SW 1271 (cell line): ENCODE measurements at places on chromosomes 3 and 15.

GRCh38 chr3:120218981-120219380, 66.0 kb downstream of the GPR156 start:
- DNase-seq, result no peak

- DNase-seq, result no peak
Measured at GRCh38 chr15:51907136-51907862, 64.3 kb downstream of the LEO1 start.

- DNase-seq, result no peak
Measured at GRCh38 chr3:23728601-23729117, 77.1 kb upstream of the UBE2E1 start.

GRCh38 chr3:181725131-181725731, 13.5 kb downstream of the SOX2 start:
- DNase-seq, result no peak

DNA sequence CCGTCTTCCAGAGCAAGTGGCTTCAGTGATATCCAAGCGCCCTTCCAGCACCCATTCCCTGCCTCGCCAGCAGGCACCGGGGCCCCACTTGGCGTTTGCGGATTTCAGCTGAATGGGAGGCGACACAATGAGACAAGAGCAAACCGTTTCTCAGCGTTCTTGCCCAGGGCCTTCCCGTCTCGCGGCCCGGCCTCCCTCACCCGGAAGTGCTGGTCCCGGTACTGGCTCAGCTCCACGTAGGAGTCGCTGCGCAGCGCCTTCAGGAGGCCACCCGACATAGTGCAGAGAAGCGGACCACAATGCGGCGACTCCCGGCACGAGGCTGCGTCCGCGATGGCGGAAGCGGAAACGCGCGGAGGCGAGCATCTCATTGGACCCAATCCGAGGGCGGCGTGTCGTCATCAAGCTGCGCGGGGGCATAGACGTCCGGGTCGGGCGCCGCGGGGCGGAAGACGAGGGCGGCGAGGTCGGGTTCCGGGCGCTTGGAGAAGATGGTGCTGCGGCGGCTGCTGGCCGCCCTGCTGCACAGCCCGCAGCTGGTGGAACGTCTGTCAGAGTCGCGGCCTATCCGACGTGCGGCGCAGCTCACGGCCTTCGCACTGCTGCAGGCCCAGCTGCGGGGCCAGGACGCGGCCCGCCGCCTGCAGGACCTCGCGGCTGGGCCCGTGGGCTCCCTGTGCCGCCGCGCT, at the start of gene NCBP2:
Gene NCBP2, minus strand, starts transcription at position 303 of the 689 bp plus-strand sequence. Its CDS starts 25 bp downstream, at position 278.
- DNase-seq, result peak; percentile 91

GRCh38 chr3:141979050-141979671, 102.7 kb downstream of the ATP1B3 start:
- peak; percentile 83 for DNase-seq

DNA sequence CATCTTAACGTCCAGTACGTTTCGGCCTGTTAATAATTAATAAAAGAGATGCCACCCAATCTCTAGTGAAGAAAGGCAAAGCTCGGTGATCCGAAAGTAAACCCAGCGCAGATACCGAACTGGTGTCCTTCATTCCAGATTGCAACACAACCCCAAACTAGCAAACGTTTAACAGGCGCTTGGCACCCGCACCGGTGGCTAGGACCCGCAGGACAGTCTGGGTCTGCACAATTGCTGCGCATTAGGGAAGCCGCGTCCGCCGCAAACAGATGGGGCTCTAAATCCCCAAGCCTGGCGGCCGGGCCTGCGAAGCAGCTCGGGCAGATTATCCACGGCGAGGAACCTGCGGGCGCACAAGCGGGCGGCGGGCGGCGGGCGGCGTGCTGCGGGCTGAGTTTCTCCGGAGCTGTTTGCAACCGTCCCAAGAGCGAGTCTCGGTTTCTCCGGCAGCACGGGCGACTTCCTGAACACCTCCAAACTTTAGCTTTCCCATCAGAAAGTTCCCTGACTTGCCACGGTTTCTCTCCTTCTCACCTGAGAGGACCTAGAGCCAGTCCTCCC, 112.1 kb upstream of the ICE2 start:
- no peak for DNase-seq

- no peak for DNase-seq
Measured at GRCh38 chr3:131669600-131669999, 166.8 kb upstream of the MRPL3 start.

DNA sequence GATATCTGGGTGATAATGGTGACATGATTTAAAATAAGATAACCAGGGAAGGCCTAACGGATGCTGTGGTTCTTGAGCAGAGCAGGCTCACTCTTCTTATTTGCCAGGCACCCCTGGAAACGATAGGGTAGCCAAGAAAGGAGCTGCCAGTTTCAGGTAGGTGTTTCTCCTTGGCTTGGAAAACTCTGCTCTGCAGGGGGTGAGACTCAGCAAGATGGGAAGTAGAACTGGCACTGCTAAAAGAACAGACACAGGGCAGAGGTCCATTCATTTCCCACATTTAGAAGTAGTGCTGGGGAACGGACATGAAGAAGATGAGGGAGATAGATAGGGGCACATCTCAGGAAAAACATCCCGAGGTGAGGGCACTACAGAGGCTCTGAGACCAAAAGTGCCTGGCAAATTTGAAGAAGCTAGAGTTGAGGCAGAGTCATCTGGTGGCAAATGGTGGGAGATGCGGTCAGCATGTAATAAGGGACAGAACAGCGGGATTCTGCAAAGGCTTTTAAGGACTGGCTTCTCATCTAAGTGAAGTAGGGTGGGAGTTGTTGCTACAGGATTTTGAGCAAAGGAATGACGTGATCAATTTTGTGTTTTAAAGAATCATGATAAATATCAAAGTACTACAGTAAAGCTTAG, 323.4 kb upstream of the PLSCR5 start:
- DNase-seq, result no peak

- DNase-seq, result no peak
Measured at GRCh38 chr3:86965166-86965565, 25.8 kb downstream of the VGLL3 start.

GRCh38 chr15:22240403-22240802, 160.1 kb downstream of the OR4M2 start:
- no peak for DNase-seq

DNA sequence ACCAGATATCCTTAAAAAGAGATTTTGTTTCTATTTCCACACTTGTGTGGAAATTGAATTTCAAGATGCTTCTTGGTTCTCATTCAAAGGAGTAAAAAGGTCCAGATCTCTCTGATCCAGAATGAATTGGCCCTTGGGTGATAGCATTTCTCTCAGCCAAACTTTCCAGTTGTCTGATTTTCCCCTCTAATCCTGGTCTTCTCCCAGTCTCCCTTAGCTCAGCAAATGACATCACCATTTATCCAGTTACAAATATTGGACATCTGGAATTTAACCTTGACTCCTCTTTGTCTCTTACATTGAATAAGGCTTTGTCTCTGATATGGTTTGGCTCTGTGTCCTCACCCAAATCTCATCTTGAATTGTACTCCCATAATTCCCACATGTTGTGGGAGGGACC, 10.2 kb upstream of the FGF7 start:
- no peak for DNase-seq

DNA sequence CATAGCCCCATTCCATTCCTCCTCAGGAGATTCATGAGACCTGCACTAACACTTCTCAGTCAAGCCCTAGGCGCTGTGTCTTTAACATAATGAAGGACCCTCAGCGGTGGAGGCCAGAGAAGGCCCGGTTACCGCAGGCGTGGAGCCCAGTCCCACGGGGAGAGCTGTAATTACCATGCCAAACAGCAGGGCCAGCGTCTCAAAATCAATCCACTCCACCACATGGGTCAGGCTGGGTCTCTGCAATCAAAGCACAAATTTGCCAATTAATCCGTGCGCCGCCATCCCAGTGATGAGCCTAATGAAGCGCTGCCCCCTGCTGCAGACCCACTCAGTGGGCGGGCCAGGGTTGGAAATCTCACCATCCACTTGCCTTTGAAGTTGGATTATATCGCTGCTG, 109.7 kb downstream of the OCA2 start:
- no peak for DNase-seq

DNA sequence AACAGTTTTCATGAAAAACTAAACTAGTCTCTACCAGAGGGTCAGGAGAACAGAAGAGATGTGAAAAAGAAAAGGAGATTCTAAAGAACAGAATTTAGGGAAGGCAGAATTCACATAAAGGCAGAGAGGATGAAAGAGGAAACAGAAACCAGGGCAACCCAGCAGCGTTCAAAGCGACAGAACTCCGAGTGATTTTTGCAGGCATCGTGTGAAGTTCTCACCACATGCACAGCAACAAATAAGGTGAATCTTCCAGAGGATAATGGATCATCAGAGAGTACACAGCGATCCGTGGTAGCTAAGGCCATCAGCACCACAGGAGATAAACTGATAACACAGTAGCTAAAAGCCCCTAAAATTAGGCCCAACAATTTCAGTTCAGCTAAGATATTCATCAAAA, 250.8 kb upstream of the THBS1 start:
- no peak for DNase-seq

GRCh38 chr3:106755336-106755735, 621.9 kb upstream of the CCDC54 start:
- DNase-seq, result no peak

DNA sequence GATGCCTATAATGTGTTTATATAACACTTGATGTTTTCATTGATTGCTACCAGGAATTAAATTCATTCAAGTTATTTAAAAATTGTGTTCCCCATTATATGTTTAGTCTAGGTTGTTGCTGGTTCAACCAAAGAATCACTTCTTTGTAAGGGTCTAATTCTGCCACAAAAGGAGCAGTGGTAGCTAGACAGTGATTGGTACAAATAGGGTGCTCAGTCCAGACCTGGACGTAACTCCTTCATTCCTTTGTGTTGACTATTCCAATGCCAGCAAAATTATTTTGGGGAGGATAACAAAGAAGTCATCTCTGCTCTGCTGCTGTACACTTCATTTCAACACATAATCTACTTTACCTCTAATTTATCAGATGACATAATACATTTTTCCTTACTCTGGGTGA, 1.2 kb downstream of the CHMP2B start:
- no peak for DNase-seq

DNA sequence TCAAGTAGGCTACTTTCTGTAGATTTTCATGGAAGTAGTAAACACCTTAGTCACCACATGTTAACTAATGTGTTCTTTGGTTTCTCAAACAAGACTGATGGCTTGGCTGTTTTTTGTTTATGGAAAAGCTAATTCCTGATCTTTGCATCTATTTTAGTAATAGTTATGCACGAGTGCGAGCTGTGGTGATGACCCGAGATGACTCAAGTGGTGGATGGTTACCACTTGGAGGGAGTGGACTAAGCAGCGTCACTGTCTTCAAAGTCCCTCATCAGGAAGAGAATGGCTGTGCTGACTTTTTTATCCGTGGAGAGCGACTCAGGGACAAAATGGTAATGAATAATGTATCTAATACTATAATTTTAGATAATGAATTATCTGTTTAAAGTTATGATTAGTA, 46.6 kb downstream of the SPRED1 start:
- no peak for DNase-seq

DNA sequence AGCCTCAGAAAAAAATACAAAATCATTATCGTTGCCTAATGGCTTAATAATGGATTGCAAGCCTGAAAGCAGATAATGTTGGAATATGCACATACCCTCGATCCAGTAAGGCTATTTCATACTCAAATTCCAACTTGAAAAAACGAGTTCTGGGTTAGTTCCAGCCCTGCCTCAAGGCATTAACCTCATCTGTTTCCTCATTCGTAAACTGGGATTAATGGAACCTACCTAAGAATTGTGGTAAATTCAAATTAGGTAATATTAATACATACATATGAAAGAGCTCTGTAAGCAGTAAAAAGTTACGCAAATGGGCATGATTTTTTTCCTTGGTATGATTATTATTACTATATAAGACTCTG, 107.5 kb downstream of the SRGAP3 start:
- DNase-seq, result no peak

DNA sequence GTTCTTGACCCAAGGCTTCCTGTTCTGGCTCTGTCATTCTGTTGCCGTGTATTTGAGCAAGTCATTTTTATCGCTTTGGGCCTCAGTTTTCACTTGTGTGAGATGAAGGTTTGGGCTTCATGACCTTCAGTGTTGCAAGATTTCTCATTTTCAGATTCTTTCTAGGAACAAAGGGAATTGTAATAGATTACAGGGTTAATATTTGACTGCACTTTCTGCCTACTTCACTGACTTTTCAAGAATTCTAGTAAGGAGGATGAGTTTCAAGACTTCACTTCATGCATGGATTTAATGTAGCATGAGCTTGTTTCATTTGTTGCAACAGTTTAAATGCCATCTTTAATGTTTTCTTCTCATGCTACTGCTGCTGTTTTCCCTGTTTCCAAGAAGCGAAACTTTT, 226.5 kb downstream of the NLGN1 start:
- DNase-seq, result no peak

DNA sequence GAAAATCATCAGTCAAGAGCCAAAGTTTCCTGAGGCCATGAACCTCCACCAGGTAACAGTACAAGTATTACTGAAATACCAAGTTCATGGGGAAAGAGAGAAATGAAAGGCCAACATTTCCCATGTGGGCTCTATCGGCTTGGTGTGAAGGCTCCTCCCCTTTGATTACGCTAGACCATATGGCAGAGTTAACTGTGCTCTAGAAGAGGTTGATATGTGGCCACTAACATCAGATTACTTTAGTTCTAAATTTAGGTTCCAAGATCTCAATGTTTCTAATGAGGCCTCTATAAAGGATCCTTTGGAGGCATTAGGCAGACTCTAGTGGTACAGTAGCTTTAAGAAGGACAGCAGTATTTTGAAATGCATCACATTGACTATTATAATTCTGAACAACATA, 127.1 kb downstream of the SEMA6D start:
- DNase-seq, result no peak

DNA sequence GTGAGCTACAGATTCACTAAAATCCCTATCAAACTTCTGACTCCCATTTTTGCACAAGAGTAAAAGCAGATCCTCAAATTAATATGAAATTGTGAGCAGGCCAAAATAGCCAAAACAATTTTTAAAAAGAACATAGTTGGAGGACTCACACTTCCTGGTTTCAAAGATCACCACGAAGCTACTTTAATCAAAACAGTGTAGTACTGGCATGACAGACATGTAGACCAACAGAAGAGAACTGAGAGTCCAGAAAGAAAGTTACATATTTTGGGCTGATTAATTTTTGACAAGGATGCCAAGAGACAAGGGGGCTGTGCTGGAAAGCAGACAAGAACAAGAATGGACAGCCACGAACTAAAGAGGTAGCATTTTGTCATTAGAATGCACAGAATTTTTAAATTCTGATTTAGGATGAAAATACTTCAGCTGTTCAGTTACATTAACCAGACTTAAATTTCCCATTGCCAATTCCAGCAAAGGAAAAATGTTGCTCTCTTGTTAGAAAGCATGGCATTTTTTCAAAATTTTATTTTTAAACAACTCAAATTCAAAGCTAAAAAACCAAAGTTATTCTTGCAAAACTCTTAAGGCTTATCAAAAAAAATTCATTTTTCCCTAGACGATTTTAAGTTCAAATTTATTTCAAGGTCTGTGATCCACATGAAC, 14.0 kb downstream of the RYK start:
- no peak for DNase-seq

GRCh38 chr3:4825436-4826236, 153.6 kb upstream of the BHLHE40 start:
- DNase-seq, result no peak

GRCh38 chr15:31399544-31400171, 73.0 kb downstream of the KLF13 start:
- no peak for DNase-seq
